Progenitor cell of endocrine pancreas (in vitro differentiated cells): ENCODE measurements at places on chromosomes 5 and 9. TPM values are rescaled to one million over a fixed set of nuclear protein-coding genes. Genes with fewer than 3 reads are reported as not detected.

DNA sequence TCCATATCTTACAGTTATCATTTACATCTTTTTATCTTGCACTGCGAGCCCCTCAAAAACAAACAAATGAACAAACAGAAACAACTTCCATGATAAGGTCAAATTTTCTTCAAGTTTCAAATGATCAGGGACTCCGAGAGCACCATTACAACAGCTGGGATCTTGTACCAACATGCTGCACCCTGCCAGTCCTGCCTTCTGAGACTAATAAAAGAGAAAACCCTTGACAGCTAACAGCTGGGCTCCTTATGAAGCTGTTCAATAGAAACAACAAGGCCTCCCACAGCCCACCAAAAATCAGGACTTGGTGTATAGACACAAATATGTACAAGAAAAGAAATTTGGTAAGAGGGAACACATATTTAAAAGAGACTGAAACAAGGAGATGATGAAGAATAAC is 985.3 kb upstream of the DMAC1 start:
- H3K36me3 ChIP-seq, result no peaks in the 10 kb centered on the region
- peaks cover 23% of the 10 kb centered on the region for H3K4me1 ChIP-seq
- H3K27me3 ChIP-seq, result no peaks in the 10 kb centered on the region
- H3K27ac ChIP-seq, result no peak overlapping the region
- no peak for DNase-seq

CDH10 gene
- 11.0 and 11.5 TPM in 2 replicates for total RNA-seq

DYNC2I2 gene
- 83.4 and 85.4 TPM in 2 replicates for total RNA-seq

DNA sequence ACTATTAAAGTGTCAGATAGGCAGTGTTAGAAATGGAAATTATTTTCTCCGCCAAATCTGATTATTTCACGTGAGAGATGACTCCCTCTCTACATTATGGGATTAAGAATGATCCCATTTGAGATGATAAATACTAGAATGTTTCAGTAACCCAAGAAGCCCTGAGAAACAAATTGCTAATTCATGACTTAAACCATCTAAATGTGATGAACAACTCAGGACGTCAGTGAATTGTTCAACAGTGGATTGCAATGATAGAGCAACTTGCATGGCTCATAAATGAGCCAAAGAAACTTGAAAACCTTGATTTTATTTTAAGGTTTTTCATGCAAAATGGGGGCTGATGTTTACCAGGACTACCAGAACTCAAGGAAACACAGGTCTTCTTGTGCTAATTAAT is 350.5 kb upstream of the WWC1 start:
- H3K4me1 ChIP-seq, result peaks cover 1% of the 10 kb centered on the region
- no peaks in the 10 kb centered on the region for H3K27me3 ChIP-seq
- no peak overlapping the region for H3K27ac ChIP-seq

DNA sequence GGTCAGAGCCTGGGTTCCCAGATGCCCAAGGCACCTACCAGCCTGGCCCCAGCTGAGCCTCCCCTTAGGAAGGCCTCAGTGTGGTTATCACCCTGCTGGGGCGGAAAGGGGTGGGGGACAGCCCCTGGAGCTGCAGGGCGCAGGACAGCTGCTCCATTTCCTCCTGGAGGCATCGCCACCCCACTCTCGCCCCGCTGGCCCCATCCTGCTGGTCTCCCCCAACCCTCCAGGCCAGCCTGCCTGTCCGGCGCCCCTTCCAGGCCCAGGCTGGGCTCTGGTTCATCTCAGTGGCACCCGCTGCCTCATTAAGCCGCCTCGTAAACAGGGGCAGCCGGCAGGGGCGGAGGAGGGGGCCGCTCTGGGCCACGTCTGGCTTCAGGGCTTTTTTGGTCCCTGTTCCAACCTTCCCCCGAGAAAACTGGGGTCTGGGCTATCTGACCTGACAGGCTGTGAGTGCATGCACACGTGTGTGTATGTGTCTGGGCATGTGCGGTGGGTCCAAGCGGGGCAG is 30.8 kb upstream of the ENHO start:
- no peaks in the 10 kb centered on the region for H3K36me3 ChIP-seq
- no peak overlapping the region for H3K4me3 ChIP-seq
- peaks cover 23% of the 10 kb centered on the region for H3K27me3 ChIP-seq

DNA sequence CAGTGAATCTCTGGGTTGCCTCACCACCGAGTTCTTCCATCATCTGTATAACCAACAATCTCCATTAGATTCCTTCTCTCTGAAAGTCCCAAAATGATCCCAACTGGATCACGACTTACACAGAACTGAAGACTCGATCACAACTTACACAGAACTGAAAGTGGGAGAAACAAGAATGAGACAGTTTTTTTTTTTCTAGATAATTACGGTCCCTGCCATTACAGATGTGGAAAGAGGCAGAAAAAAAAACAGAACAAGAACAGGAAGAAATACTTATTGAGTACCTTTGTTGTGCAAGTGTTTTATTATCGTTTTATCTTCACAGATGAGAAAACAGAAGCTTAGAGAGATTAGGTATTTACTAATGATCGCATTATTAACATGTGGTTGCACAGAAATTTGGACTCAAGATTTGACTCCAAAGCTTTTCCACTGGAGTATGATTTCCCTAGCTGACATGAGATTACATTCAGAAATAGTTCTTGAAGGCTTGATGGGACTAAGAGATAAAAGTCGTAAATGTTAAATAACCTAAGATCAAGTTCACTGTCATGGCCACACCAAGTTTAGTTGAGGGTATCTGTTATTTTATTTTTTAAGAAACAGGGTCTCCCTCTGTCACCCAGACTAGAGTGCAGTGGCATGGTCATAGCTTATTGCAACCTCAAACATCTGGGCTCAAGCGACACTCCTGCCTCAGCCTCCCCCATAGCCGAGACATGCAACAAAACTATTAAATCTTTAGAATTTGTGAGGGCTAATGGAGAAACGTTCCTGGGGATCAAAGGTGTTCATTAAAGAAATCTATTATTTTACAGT is 8.9 kb downstream of the PLK2 start:
- peaks cover 31% of the 10 kb centered on the region for H3K36me3 ChIP-seq
- H3K27me3 ChIP-seq, result no peaks in the 10 kb centered on the region
- no peak overlapping the region for H3K4me3 ChIP-seq
- H3K4me1 ChIP-seq, result peaks cover 3% of the 10 kb centered on the region

LCN1 gene
- total RNA-seq, result not detected in 2 replicates
